Inflammatory macrophage (primary cell): ENCODE measurements at places on chromosomes 2 and 18.

DNA sequence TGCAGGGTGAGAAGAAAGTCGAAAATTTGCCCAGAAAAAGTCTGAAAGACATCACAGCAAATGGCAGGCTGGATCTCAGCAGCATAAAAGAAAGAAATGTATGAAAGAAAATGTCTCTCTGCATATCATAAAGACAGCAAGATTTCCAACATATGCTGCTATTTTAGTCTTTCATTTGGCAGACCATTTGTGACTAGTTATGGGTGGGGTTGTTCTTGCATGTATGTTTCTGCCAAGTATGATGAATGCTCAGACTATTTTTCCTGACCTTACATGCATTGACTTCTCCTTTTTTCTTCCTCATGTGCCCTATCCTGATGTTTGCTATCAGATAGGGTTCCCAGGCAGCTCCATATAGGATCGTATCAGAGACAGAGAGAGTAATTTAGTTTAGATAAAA, 58.5 kb upstream of the PARD3B start:
- no peak for DNase-seq

DNA sequence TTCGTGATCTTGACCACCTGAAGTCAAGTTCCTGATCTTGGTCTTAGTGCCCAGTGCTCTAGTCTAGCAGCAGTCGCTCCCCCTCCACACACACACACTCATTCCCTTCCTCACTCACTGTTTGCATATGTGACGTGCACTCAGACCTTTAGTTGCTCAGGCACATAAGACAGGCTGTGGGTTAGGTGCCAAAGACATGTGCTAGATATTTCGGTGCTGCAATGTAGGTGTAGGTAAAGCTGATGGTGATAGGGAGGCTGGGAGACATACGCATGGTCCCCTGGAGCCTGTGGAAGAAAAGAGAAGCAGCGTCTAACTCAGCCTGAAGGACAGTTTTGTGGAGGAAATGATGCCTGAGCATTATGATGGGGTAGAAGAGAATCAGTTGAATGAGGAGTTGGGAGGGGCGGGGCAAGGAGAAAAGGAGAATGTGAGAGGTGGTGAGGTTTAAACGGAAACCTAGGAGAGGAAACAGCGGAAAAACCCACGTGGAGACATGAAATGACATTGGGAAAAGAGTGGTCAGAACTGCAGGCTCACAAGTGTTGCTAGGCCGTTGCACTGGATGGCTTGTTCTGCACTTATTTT, 3.8 kb downstream of the TTC39C start:
- DNase-seq = no peak

DNA sequence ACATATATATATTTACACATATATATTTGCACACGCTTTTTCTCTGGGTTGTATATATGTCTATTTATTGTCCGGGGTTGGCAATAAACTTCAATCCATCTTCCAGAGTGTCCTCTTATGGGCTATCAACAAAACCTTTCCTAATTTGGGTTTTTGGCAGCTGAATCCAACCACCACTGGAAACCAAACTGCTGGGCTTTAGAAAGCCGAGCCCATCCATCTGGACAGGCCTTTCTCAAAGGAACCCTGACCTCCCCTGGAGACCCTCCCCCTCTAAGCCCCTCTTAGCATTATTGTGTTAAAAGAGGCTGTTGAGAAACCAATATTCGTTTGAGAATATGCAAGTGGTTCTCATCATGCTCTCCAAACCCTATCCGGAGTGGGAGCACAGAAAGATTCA, 153.6 kb downstream of the NRP2 start:
- DNase-seq = no peak

GRCh38 chr2:62410926-62411456, 95.0 kb downstream of the TMEM17 start:
- no peak for DNase-seq

DNA sequence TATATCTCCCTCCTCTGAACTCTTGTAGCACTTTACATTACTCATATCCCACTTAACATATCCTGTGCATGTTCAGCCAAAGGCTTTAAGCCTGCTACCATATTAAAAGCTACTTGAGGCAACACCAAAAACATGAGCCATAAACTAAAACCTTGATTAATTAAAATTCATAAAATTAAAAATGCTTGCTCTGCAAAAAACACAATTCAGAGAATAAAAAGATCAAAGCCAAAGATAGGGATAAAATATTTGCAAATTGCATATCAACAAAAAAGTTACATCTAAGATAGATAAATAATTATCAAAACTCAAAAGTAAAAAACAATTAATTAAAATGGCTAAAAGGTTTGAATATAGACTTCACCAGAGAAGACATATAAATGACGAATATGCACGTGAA, 495.4 kb upstream of the PIK3C3 start:
- DNase-seq = no peak
